Neural progenitor cell (in vitro differentiated cells): ENCODE measurements at places on chromosomes 5 and 9.

- H3K27ac ChIP-seq, result no peak overlapping the region
- no peak for DNase-seq
- no peaks in the 10 kb centered on the region for H3K27me3 ChIP-seq
- no peaks in the 10 kb centered on the region for H3K36me3 ChIP-seq
- no peak overlapping the region for H3K4me3 ChIP-seq
- H3K4me1 ChIP-seq, result no peaks in the 10 kb centered on the region
Observed at GRCh38 chr5:73735032-73735734, 109.2 kb downstream of the ARHGEF28 start.

DNA sequence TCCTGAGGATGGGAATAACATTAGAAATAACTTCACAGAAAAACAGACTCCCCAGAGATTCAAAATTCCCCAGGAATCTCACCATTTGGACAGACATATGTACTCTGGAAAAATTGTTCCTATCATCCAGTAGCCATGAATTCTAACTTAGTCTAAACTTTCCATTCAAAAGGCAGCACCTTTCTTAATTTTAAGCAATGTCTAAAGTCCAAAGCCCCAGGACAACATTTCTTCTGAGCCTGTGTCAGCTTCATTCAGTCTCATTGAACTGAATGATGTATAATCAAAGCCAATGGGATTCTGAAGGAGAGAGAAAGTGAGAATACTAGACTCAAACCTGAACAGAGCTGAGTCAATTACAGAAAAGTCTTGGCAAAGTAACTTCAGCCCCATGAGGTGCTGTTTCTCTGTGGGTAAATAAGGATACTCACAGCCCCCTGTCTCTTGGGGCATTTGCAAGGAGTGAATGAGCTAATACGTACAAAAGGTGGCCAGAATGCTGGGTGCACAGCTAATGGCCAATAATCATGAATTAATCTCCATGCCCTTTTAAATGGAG, 140.6 kb downstream of the SEMA5A start:
- no peak for DNase-seq
- no peak overlapping the region for H3K4me3 ChIP-seq
- no peaks in the 10 kb centered on the region for H3K27me3 ChIP-seq
- H3K4me1 ChIP-seq, result no peaks in the 10 kb centered on the region
- no peak overlapping the region for H3K27ac ChIP-seq

- peaks cover 13% of the 10 kb centered on the region for H3K4me1 ChIP-seq
- no peak overlapping the region for H3K27ac ChIP-seq
- no peaks in the 10 kb centered on the region for H3K27me3 ChIP-seq
- no peaks in the 10 kb centered on the region for H3K36me3 ChIP-seq
Observed at GRCh38 chr9:132008855-132009812, 70.5 kb downstream of the MED27 start.

DNA sequence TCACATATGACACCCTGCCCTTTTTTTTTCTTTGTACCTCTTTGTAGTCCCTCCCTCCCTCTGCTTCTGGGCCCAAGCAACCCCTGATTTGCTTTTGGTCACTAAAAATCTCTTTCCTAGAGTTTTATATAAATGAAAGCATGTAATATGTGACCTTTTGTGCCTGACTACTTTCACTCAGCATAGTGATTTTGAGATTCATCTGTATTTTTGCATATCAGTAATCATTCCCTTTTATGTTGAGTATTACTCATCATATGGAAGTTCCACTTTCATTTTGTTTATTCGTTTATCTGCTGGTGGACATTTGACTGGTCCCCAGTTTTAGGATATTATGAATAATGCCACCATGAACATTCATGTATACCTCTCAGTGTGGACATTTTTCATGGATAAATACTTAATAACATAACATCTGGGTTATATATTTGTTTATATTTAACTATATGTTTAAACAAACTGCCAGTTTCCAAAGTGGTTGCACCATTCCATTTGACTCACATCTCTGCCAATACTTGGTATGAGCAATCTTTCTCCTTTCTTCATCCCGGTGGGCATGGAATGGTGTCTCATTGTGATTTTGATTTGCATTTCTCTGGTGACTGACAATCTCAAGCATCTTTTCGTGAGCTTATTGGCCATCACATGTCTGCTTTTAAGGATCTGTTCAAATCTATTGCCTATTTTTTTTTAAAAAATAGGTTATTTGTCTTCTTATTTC, 115.7 kb upstream of the S1PR3 start:
- H3K27me3 ChIP-seq, result no peaks in the 10 kb centered on the region
- DNase-seq, result no peak
- H3K36me3 ChIP-seq, result no peaks in the 10 kb centered on the region
- no peak overlapping the region for H3K27ac ChIP-seq

DNA sequence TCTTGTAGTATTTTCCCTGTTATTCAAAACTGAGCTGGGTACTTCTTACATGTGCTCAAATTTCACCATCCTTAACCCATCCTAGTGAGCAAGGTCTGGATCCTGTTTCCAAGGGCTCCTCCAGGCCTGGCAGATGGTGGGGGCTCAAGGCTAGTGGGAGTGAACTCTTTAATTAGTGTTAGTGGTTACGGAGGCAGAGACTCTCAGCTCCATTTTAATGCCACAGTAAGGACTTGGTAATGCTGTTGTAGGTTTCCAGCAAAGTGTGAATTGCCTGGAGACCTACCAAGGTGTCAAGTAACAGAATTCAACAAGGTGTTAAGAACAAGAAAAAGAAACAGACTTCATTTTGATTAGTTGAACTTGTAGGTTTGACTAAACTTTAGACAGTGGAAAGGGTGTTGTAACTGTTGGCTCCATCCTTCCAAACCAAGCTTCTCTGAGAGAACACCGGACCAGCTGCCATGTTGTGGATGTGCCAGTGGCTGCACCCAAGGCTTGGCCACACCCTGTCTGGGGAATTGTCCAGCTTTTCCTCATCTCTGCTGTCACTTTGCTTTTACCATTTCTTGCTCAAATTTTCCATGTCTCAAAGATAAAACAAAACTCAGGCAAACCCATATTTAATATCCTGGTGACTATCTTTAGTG, 98.7 kb downstream of the ADCY2 start:
- H3K36me3 ChIP-seq, result no peaks in the 10 kb centered on the region
- no peak overlapping the region for H3K4me3 ChIP-seq
- no peak overlapping the region for H3K27ac ChIP-seq
- no peak for DNase-seq
- H3K27me3 ChIP-seq, result no peaks in the 10 kb centered on the region

- DNase-seq, result no peak
- no peak overlapping the region for H3K4me3 ChIP-seq
- no peaks in the 10 kb centered on the region for H3K4me1 ChIP-seq
- H3K36me3 ChIP-seq, result peaks cover 4% of the 10 kb centered on the region
- H3K27me3 ChIP-seq, result no peaks in the 10 kb centered on the region
Observed at GRCh38 chr5:92424785-92425426, 1041.8 kb upstream of the ARRDC3 start.

- H3K36me3 ChIP-seq, result no peaks in the 10 kb centered on the region
- H3K4me1 ChIP-seq, result peaks cover 13% of the 10 kb centered on the region
- H3K27me3 ChIP-seq, result no peaks in the 10 kb centered on the region
- H3K27ac ChIP-seq, result no peak overlapping the region
- H3K4me3 ChIP-seq, result no peak overlapping the region
- no peak for DNase-seq
Observed at GRCh38 chr5:148391422-148391821, 7.7 kb downstream of the FBXO38 start.

- H3K4me3 ChIP-seq, result peak within 1 kb of the TSS; percentile 93
- no peaks in the 10 kb centered on the region for H3K27me3 ChIP-seq
- peak; percentile 74 for DNase-seq
- H3K36me3 ChIP-seq, result no peaks in the 10 kb centered on the region
Observed at GRCh38 chr9:135479469-135480052, at the start of gene PPP1R26. Gene PPP1R26, plus strand, starts transcription at chr9:135479782. Its CDS starts 4,729 bp downstream, at chr9:135484511.

- H3K4me1 ChIP-seq, result no peaks in the 10 kb centered on the region
- H3K27me3 ChIP-seq, result no peaks in the 10 kb centered on the region
- no peaks in the 10 kb centered on the region for H3K36me3 ChIP-seq
- no peak overlapping the region for H3K27ac ChIP-seq
- no peak overlapping the region for H3K4me3 ChIP-seq
- DNase-seq, result no peak
Observed at GRCh38 chr5:7541898-7542297, 146.0 kb downstream of the ADCY2 start.

DNA sequence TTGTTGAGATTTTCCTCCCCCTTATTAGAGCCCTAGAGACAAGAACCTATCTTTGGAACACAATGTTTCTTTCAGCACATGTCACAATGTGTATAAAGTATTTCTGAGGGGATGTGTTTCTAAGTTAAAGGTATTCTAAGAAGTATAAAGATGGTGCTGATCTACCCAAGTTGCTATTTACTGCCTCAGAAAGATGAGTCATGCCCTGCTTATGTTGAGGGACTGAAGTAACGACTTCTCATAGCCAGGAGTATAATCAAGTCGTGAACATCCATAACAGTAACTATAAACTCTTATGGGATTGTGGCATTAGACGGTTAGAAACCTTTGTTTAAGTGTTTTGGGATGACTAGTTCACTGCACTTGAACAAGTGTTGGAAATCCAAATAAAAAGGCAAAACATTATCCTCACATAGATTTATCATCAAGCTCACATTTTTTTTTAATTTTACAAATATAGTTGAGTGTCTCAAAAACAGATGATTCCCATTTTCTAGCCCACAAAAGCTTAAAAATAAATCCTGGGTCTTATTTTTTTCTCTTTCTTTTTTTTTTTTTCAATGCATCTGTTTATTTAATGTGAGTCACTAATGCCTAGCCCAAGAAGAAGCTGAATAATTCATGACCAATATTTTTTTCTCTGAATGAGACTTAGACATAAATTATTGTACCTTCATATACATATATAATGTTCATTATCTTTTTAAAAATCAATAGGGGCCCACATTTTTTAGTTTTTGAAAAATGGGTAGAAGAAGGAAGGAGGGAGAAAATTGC, 12.2 kb upstream of the TMEM252 start:
- no peak overlapping the region for H3K27ac ChIP-seq
- H3K27me3 ChIP-seq, result peaks cover 75% of the 10 kb centered on the region
- H3K4me1 ChIP-seq, result peaks cover 25% of the 10 kb centered on the region
- DNase-seq, result no peak

GRCh38 chr5:127029581-127030258, 638 bp downstream of the MARCHF3 start:
- H3K27ac ChIP-seq, result no peak overlapping the region
- peaks cover 48% of the 10 kb centered on the region for H3K27me3 ChIP-seq
- no peaks in the 10 kb centered on the region for H3K4me1 ChIP-seq
- H3K36me3 ChIP-seq, result no peaks in the 10 kb centered on the region
- peak overlapping the region; percentile 68 for H3K4me3 ChIP-seq

DNA sequence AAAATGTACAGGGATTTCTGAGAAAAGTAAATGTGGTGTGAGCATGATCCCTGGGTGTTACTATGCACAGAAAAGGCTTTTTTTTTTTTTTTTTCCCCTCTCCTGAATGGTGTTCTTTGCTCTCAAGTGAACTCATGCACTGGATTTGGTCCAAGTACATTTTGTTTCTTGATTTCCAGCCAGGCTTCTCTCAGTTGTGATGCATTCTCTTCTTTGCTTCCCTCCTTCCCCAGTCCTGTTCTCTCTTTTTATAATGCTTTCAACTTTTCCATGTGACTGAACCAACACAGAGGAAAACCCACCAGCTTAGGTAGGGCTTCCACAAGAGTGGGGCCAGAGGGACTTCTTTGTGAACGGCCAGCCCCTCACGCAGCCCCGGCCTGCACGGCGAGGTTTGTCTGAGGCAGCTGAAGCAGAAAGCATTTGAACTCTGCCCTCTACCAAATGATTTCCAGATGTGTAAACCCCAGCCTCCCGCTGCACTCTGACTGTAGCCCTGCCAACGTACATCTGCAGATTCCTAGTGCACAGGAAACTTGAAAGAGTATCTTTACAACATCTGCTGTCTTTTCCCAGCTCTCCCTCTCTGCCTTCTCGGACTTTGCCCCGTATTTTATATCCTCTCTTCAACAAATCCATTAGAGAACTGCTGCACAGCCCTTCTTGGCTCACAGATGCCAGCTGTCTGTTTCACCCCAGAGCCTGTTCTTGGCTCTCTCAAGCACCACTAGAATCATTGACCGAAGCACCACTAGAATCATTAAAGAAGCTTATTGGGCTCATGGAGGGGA, 71.8 kb upstream of the CD180 start:
- H3K27ac ChIP-seq, result peak overlapping the region; percentile 58
- no peaks in the 10 kb centered on the region for H3K36me3 ChIP-seq
- H3K4me3 ChIP-seq, result no peak overlapping the region
- H3K27me3 ChIP-seq, result no peaks in the 10 kb centered on the region

DNA sequence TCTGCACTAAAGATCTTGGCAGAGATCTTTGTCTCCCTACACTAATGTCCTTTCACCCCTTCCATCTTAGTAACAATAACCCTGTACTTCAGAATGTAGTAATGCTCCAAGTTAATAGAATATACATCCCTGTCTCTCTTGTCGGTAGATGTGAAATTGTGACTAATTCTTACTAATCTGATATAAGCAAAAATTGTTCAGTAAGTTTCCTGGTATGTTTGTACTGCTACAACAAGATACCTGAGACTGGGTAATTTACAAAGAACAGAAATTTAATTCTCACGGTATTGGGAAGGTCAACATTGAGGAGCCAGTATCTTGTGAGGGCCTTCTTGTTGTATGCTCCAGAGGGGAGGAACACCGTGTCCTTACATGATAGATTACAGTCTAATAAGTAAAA, 1686.6 kb upstream of the CDH9 start:
- no peaks in the 10 kb centered on the region for H3K36me3 ChIP-seq
- no peak overlapping the region for H3K4me3 ChIP-seq
- no peak for DNase-seq

DNA sequence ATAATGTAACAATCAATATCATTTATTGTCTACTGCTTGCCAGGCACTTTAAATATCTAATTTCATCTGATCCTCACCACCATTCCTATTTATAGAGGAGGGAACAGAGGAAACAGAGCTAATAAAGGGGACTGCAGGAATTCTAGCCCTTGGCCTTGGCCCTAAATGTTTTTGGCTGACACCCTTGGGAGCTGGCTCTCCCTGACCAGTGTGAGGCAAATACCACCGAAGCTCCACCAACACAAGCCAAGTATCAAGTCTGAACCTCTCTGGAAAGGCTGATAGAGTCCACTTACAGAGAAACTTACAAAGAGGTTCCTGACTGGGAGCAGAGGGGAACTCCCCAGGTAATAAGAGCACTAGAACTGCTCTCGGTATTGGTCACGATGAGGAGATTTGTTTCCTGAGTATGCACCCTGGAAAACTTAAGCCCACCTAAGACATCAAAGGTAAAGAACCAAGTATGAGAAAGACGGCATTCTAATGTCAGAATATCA, 243.1 kb upstream of the PANK3 start:
- H3K4me1 ChIP-seq, result peaks cover 28% of the 10 kb centered on the region
- no peak overlapping the region for H3K27ac ChIP-seq
- H3K4me3 ChIP-seq, result no peak overlapping the region
- no peaks in the 10 kb centered on the region for H3K36me3 ChIP-seq
- DNase-seq, result no peak
- H3K27me3 ChIP-seq, result peaks cover 57% of the 10 kb centered on the region

DNA sequence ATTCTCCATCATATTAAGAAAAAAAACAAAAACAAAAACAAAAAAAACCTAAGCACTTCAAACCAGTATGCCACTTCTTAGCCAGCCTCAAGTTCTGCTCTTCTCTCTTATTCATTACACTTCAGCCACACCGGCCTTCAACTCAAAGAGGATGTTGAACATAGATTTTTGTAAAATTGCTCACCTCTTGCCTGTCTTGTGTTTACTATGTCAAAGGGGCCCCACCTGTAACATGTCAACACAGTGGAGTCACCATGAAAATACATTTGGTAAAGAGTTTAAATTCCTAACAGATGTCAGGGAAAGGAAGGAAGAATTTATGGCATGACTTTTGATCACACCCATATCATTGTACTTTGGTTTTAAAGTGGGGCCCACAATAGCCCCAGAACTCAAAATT, 121.1 kb upstream of the GHR start:
- no peak overlapping the region for H3K27ac ChIP-seq
- no peak overlapping the region for H3K4me3 ChIP-seq
- DNase-seq, result no peak
- H3K4me1 ChIP-seq, result no peaks in the 10 kb centered on the region
- H3K27me3 ChIP-seq, result no peaks in the 10 kb centered on the region
